ENCODE measurements at places on chromosomes 12 and 14.

DNA sequence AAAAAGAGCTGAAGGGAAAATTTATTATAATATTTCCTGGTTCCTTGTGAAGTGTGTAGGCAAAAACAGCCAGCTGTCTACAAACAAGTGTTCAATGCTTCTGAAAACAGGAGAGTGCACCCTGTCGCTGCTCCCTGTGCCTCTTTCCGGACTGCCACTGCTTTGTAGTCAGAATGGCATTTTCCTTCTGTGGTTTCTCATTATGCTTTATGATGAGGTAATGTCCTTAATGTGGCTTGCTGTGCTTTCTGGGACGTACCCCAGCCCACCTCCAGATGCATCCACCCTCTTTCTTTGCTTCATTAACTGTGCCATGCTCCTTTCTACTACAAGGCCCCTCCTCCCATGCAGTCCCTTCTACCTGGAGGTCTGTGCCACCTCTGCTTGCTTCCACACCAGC lies 148.1 kb downstream of the SYT1 start:
- DNase-seq = no peak

DNA sequence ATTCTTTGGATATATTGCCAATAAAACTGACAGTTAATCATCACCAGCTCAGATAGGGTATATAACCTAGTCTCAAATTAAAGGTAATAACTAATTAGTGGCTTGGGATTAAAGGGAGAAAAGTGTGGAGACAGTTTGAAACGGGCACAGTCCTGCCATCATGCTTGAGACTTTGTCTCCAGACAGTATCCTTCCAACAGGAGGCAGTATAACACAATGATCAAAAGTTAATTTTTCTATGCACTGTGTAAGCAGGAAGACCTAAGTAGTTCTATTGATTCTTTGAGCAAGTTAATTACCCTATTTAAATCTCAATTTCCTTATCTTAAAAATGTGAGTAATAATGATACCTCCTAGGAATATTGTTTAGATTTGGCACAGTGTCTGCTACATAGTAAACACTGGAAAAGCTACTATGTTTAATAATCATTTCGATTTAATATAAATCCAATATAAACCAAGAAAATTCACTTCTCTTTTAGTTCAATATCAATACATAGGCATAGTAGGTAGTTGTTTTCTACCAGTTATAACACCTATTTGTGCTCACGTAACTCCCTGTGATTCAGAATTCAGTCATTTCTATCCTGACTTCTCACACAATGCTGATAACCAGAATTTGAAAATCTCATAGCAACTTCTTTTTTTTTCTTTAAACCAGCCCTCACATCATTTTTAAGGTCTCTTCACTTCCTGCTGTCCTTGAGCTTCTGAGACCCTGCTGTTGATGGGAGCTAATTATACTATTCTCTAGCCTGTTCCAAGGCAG lies 53.7 kb downstream of the GALNT4 start:
- no peak for DNase-seq

DNA sequence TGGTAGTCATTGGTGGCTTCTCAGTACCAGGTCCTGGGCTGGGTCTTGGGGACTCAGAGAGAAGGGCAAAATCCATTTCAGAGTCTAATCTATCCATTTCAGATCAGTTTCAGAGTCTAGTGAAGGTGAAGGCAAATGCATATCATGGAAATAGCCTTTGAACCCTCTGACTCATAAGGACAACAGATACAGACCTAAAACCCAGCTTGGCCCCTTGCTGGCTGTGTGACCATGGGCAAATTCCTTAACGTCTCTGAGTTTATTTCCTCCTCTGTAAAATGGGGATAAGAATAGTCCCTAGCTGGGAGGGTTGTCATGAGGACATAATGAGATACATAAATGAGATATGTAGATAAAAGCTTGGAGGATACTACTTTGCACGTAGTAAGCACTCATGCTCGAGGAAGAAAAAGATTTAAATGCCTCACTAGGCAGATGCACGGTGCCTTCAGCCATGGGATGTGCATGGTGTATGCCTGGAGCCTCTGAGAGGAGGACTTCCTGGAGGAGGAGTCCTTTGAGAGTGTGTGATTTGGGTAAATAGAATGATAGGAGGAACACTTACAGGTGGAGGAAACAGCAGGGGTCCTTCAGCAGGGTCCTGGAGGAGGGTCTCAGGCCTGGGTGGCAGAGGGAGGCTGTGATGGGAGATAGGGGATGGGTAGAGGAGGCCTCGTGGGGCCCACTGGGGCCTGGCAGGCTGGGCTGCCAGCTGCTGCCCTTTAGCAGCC lies 8.0 kb downstream of the DTX1 start:
- no peak for DNase-seq

GRCh38 chr12:65168681-65169319 lies 583 bp upstream of the LEMD3 start:
- DNase-seq = no peak

- DNase-seq = no peak
These were observed 18.1 kb downstream of the DHRS2 start for GRCh38 chr14:23654231-23654630.

DNA sequence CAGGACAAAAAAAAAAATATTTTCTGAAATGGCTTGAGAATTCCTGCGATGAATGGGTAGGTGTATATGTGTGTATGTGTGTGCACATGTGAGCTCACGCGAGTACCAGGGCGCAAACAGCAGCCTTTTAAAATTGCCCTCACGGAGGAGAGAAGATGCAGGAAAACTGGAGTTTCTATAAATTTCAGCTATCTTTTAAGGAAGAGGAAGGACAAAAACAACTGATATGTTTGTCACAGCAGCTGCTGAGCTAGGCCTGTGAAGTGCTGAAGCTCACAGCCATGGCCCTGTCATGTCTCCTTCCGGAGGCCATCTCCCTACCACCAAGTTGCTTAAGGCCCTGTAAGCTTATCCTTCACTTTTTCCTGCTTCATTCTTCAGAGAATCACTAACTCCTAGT lies 40.8 kb downstream of the DUSP16 start:
- no peak for DNase-seq

DNA sequence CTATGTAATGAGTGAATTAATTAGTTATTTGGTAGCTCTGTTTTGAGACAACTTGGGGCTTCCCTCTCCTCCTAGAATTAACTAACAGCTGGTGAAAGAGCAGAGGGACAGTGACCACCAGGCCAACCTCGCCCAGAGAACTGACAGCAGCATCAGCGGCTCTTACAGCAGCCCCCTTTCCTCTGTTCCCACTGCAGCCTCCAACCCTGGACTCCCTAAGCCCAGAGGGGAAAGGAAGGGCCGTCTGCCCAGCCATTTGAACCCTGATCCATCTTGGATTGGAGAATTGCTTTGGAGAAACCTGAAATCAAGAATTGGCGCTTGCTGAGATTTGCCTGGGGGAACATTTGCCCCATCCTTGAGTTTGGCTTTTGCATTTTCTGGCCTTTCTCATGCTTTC lies 45.5 kb downstream of the B4GALNT3 start:
- peak; percentile 7 for DNase-seq

DNA sequence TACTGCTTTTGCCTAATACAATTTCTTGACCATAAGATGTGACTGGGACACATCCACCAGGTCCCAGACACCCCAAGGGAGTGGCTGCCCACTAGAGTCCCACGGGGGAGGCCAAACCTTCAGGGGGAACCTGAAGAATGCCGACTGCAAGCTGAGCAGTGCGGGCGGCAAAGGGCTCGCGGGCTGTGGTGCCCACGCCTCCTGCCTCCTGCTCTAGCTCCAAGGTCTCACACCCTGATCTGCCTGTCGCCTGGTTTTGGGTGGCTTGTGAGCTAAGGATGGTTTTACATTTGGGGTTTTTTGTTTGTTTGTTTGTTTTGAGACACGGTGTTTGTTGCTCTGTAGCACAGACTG lies 75.2 kb downstream of the MOK start:
- no peak for DNase-seq

- no peak for DNase-seq
These were observed 235.2 kb upstream of the CRY1 start for GRCh38 chr12:107328442-107329133.

DNA sequence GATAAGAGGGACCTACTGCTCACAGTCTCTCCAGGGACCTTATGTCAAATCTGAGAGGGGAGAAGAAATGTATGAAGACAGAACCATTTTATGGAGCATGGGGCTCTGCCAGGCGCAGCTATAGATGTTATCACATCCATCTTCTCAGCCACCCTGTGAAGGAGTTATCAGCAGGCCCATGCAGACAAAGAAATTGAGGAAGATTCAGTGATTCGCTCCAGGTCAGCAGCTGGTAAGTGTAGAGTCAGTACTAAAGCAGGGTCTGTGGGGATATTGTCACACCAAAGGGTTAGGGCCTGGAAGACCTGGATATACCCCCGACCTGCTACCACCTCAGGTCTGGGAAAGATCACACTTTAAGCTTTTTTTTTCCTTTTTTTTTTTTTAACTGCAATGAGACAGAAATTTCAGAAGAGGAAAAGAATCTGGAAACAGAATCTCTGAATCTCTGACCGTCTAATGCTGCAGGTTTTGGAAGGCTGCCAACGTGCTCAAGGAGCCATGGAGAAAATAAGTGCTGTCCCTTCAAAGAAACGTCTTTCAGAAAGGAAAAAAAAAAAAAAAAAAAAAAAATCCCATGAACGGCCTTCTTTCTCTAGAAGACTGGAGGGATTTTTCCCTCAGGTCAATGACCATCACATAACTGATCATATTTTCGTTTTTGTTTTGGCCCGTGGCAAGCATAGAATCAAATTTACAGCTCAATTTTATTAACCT lies 73.3 kb upstream of the PLEKHG7 start:
- no peak for DNase-seq

GRCh38 chr12:28622406-28622805 lies 432.1 kb downstream of the CCDC91 start:
- no peak for DNase-seq

GRCh38 chr14:37594971-37595808 lies at the start of the genes FOXA1 and TTC6:
Gene FOXA1 (minus strand): TSS chr14:37595249. CDS start chr14:37594972, 277 bp downstream.
Gene TTC6 (plus strand): TSS chr14:37595629. CDS start chr14:37622065, 26,436 bp downstream.
- DNase-seq = no peak

GRCh38 chr12:93714382-93714781 lies 37.2 kb downstream of the CRADD start:
- DNase-seq = no peak

DNA sequence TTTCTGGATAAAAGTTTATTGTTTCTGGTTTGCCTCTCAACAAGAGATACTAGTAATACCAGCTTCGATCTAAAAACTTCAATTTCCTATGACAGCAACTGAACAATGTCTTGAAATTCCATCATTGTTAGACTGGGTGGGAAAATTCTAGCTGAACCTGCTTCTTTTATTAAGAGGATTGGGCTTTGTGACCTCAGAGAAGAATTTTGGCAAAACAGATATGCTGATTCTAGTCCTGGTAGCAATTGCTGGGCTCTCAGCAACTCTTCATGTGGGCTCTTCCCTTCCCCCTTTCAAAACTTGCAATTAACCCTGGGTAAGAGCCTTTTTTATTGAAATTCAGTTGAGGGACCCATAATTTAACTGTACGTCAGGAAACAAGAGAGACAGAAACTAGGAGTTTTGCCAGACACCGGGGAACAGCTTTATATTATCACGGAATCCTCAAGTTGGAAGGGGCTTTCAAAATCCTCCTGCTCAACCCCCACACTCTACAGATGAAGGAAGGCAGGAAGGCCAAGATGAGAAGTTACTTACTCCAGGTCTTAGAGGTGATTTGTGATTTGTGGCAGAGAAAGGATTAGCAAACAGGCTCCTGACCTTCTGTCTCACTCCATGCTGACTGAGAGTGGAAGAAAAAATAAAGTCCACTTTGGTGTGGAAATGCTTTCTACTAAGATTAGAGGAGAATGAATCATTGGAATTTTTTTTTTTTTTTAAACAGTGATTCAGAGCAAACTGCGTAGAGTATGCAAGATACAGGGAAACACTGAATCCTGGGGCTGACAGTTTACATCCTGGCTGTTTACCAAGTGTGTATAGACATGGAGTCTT lies 239.0 kb upstream of the ATP2B1 start:
- no peak for DNase-seq

DNA sequence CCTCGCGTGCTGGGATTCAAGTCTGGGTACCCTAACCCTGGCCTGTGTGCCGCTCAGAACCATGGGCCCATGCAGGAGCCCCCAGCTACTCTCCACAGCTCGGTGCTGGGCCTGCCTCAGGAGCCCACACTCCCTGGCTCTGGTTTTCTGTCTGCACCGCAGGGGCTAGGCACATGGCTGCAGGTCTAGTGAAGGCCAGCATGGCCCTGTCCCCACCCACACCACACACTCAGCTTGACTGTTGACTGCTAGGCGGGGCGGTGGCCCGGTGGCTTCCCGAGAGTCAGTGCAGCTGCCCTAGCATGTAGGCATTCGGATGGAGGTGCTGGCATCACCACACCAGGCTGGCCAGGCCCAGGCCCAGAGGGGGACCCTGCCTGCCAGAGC lies 7.9 kb downstream of the INF2 start:
- DNase-seq = no peak

GRCh38 chr12:46958599-46959290 lies 120.7 kb upstream of the PCED1B start:
- no peak for DNase-seq

DNA sequence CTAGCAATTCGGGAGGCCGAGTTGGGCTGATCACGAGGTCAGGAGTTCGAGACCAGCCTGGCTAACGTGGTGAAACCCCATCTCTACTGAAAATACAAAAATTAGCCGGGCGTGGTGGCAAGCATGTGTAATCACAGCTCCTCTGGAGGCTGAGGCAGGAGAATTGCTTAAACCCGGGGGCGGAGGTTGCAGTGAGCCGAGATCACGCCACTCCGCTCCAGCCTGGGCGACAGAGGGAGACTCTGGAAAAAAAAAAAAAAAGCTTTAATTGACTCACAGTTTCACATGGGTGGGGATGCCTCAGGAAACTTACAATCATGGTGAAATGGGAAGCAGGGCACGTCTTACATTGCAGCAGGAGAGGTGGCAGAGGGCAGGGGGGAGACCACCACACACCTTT lies 30.6 kb upstream of the SLC2A3 start:
- no peak for DNase-seq

DNA sequence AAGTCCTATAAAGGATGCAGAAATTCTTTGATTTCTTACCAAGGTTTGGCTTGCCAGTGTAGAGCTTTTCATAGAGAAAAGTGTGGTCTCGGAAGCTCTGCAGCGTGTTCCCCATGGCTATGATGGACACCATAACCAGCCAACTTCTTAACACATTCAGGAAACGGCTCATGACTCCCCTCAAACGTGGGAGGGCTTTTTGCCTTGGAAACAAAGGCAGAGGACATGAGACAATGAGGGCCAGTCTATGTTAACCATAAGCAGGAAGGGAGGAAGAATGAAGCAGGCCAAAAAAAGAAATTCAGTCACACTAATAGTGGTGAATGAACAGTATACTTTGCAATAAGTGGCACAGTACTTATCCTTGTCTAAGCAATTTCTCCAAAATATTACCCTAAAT lies 3.3 kb downstream of the ERG28 start:
- DNase-seq = no peak

DNA sequence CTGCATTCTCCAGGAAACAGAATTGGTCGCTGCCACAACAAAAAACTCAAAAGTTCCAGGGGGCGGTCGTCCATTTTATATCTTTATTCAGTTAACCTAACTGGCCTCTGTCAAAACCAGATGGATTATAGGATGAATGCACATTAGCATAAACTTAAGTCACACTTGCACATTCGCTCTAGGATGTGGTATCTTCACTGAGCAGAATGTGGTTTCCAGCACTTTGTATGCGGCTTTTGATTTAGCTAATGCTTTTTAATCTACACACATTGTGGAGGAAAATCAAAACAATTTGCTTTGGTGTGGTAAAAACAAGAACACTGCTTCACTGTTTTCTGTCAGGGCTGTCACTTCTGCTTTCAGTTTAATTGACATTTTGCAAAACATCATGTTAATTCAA lies 4.5 kb downstream of the TAS2R50 start:
- no peak for DNase-seq

- no peak for DNase-seq
These were observed 106.7 kb upstream of the MIS18BP1 start for GRCh38 chr14:45359746-45360145.
